ENCODE measurements at places on chromosomes 7 and 10.

GRCh38 chr10:60615541-60615940, 162.7 kb upstream of the CDK1 start:
- DNase-seq = no peak

GRCh38 chr7:130831817-130832481, 97.9 kb upstream of the KLF14 start:
- no peak for DNase-seq

DNA sequence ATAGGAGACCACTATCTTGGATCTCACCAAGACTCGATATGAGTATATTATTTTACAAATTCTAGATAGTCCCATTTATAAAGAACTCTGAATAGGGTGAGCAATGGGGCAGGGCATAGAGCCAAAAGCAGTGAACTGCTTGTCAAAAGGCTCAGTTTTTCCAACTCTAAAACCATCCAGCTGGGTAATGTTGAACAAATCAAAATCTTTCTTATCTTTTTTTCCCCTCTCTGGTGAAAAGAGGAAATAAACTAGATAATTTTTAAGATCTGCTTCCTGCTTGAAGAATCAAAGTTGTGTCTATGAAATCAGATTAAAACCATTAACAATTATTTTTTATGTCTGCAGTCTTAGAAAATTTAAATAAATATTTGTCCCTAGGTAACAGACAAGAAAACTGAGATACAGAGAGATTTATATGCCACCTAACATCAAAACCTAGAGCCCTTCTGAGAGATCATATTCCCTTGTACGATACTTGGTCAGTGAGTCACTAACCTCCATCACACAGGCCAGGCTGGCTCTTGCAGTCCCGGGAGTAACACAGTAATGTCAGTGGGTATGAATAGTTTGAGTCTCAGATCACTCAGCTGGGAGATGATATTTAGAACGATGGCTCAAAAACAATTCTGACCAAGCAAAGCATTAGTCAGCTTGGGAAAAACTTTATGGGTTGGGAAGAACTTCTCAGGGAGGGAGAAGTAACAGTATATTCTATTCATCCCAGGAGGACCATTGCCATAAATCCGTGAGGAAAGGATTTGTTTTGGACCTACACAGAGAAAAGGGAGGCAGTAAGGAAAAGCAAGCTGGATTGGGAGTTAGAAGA, 178.8 kb downstream of the REEP3 start:
- no peak for DNase-seq

DNA sequence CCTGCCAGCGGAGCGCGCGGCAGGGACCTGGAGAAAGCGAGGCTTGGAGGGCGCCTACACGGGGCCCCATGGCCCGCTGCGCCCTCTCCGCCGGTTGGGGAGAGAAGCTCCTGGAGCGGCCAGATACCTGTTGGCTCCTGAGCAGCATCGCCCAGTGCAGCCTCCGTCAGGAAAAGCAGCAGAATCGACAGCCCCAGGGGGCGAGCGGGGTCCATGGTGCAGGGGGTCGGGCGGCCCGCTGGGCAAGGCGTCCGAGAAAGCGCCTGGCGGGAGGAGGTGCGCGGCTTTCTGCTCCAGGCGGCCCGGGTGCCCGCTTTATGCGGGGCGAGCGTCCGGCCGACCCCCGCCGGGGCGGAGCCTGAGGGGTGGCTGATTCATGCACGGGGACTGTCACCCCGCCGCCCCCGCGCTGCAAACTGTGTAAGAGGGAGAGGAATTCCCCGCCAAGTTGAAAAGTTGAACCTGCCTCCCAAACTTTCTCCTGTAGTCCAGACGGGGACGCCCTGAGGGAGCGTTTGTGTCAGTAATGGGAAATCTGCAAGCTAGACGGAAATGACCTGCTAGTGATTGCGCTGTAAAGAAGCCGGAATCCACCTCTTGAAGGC, at the start of gene TFPI2:
TSS of gene TFPI2 (minus strand) at position 290 of the 605 bp plus-strand sequence. CDS start at position 215, 75 bp downstream.
- DNase-seq = peak; percentile 9

- DNase-seq = no peak
Measured at GRCh38 chr7:55171157-55171556, 152.3 kb downstream of the EGFR start.

GRCh38 chr7:158300427-158300826, 287.2 kb downstream of the PTPRN2 start:
- DNase-seq = no peak

DNA sequence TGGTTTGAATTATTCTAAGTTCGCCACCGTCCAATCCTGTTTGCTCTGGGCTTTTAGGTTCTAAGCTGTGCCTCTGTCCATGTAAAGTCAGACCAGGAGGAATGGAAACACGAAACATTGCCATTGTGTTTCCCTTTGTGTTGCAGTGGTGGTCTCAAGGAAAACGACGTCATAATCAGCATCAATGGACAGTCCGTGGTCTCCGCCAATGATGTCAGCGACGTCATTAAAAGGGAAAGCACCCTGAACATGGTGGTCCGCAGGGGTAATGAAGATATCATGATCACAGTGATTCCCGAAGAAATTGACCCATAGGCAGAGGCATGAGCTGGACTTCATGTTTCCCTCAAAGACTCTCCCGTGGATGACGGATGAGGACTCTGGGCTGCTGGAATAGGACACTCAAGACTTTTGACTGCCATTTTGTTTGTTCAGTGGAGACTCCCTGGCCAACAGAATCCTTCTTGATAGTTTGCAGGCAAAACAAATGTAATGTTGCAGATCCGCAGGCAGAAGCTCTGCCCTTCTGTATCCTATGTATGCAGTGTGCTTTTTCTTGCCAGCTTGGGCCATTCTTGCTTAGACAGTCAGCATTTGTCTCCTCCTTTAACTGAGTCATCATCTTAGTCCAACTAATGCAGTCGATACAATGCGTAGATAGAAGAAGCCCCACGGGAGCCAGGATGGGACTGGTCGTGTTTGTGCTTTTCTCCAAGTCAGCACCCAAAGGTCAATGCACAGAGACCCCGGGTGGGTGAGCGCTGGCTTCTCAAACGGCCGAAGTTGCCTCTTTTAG, 46.3 kb upstream of the DMBT1 start:
- DNase-seq = no peak

DNA sequence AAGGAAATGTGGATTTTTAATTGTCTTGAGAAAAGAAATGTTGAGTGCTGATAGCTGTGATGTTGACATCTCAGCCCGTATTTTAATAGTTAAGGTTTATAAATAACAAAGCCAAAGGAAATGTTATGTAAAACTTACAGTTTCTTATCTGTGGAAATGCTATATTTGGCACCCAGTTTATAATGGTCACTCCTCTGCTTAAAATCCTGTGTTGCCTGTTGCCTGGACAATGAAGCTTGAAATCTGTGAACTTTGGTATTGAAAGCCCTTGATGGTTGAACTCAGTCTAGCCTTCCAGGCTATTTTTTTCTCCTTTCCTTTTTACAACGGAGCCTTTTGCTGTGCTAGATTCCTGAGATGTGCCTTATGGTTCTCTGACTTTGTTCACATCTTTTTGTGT, 46.5 kb downstream of the MCU start:
- DNase-seq = no peak
